T-cell (primary cell): ENCODE measurements at places on chromosomes 7 and 10. TPM values are rescaled to one million over a fixed set of nuclear protein-coding genes. Genes with fewer than 3 reads are reported as not detected.
A peak's percentile ranks its signal among the peaks of the same experiment; 100 is the strongest.

The HHEX gene
- 3.7 TPM for total RNA-seq

GRCh38 chr10:77159538-77160110, 478.0 kb downstream of the KCNMA1 start:
- H3K36me3 ChIP-seq = no peaks in the 10 kb centered on the region
- DNase-seq = no peak
- H3K27me3 ChIP-seq = peaks cover 3% of the 10 kb centered on the region
- H3K27ac ChIP-seq = no peak overlapping the region
- H3K4me1 ChIP-seq = no peaks in the 10 kb centered on the region
- no peak overlapping the region for H3K4me3 ChIP-seq

DNA sequence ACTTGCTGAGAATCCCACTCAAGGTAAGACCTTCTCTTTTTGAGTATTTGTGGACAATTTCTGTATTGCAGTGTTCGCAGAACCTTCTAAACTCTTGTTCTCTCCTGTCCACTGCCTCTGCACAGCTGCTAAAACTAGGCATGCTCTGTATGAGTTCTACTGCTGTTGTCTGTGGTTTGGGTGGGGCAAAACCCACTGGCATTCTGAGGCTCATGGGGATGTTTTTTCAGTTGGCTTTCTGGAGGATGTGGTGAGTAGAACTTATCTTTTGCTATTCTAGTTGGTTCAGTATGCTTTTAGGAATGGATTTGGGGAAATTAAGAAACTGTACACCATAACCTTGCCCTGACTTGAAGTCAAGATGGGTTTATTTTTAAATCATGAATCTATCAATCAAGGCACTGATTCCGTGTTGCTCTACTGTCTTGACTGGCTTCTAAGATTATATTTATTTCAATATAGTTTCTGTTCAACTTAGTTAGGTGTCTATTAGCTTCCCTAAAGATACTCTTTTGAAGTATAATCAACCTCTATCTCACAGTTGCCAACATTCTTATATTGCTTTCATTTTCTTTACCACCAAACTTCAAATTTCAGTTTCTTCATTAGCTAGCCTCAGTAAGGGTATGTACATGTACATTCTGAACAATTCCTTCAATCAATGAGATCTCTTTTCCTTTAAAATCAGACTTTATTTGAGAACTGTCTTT, 25.0 kb upstream of the C1GALT1 start:
- H3K4me1 ChIP-seq = peaks cover 51% of the 10 kb centered on the region
- H3K27me3 ChIP-seq = no peaks in the 10 kb centered on the region
- H3K4me3 ChIP-seq = peak overlapping the region; percentile 31
- H3K36me3 ChIP-seq = no peaks in the 10 kb centered on the region
- DNase-seq = peak; percentile 64
- peak overlapping the region; percentile 71 for H3K27ac ChIP-seq

- H3K4me3 ChIP-seq = no peak overlapping the region
- H3K27ac ChIP-seq = no peak overlapping the region
- no peaks in the 10 kb centered on the region for H3K27me3 ChIP-seq
- no peaks in the 10 kb centered on the region for H3K36me3 ChIP-seq
- DNase-seq = no peak
Observed at GRCh38 chr10:18860631-18861240, 187.9 kb upstream of the MALRD1 start.

GRCh38 chr7:37112876-37113275, 335.8 kb downstream of the ELMO1 start:
- H3K27me3 ChIP-seq = no peaks in the 10 kb centered on the region
- H3K4me1 ChIP-seq = peaks cover 21% of the 10 kb centered on the region
- no peak overlapping the region for H3K4me3 ChIP-seq
- no peak overlapping the region for H3K27ac ChIP-seq
- no peak for DNase-seq

DNA sequence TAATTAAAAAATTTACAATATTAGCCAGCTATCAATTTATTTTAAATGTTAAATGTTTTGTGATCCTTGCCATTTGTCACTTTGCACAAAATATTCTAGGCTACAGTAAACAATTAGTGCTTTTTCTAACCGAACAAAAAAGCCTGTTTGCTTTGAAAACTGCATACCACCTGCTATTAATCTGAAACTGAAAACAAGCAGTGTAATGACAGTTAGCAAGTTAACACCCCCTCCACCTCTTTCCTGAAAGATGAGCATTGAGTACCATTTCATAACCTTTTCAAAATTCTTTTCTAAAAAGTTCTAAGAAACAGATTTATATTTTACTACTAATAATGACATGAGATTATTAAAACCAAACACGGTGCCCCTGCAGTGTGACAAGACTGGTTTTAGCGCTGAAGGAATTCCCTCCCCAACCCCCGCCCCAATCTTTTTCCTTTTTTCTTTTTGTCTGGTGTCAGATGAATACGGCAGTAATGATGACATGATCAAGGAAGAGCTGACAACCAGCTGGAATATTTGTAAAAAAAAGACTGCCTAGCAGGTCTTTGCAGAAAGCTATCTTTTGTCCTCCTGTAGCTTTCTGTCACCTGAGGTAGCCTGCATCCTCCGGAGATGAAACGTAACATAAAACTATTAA, 175.6 kb downstream of the CHCHD3 start:
- H3K27ac ChIP-seq = no peak overlapping the region
- H3K4me1 ChIP-seq = no peaks in the 10 kb centered on the region
- no peak for DNase-seq
- H3K27me3 ChIP-seq = no peaks in the 10 kb centered on the region
- H3K4me3 ChIP-seq = no peak overlapping the region

DNA sequence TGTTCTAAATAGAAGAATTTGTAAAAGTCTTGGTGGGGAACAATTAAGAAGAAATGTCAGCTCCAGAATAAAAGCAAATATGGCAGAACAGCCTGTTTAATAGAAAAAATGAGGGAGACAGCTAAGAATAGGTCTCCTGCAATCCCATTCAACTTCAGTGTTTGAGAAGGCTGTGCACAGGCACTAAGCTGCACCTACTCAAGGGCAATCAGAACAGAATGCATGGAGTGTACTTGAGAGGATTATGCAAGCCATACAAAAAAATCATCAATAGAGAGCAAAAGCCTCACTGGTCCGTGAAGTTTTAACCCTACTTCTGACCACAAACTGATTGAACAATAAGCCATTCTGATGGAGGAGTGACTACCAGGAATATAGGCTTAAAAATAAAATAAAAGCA, 690.7 kb upstream of the PCDH15 start:
- H3K4me3 ChIP-seq = no peak overlapping the region
- no peak for DNase-seq
- no peaks in the 10 kb centered on the region for H3K36me3 ChIP-seq
- H3K27ac ChIP-seq = no peak overlapping the region

The CPA5 gene
- not detected for total RNA-seq

The SAMD9L gene
- total RNA-seq = 33.0 TPM

DNA sequence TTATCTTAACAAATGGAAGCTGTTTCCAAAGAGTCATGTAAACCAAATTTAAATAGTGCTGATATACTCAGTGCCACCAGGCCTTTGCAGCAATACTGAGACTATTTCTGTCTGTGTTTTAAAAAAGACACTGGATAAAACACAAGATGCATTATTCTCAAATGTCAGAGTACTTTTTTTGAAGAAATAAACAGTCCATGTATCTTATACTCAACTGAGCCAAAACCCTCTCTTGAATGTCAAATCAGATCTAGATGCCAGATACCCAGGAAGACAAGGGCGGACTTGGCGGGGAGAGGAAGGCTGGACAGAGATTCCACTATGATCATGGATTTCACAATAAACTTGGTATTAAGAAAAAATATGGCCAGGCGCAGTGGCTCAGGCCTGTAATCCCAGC, 127.6 kb downstream of the COBL start:
- no peaks in the 10 kb centered on the region for H3K36me3 ChIP-seq
- no peaks in the 10 kb centered on the region for H3K4me1 ChIP-seq
- H3K4me3 ChIP-seq = no peak overlapping the region
- no peak for DNase-seq
- H3K27ac ChIP-seq = no peak overlapping the region

DNA sequence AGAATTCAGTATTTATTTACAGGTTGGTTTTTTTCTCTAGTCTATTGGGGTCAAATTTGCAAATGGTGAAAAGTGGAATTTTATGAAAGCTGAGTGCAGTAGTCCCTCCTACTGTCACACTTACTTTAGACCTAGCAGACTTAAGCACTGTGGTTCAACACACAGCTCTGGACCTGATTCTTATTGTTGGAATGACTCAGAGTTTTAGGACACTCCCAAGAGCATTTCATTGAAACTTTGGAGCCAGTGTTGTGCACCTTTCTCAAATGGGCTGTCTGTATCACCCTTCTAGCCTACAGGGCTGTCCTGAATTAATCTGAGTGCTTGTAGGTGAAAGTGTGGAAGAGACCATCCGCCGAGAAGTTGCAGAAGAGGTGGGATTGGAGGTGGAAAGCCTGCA, 16.1 kb downstream of the NUDT13 start:
- DNase-seq = no peak
- H3K36me3 ChIP-seq = peaks cover 4% of the 10 kb centered on the region
- no peak overlapping the region for H3K27ac ChIP-seq
- no peaks in the 10 kb centered on the region for H3K4me1 ChIP-seq
- no peaks in the 10 kb centered on the region for H3K27me3 ChIP-seq
- H3K4me3 ChIP-seq = no peak overlapping the region
